ENCODE measurements at places on chromosomes 3 and 15.

DNA sequence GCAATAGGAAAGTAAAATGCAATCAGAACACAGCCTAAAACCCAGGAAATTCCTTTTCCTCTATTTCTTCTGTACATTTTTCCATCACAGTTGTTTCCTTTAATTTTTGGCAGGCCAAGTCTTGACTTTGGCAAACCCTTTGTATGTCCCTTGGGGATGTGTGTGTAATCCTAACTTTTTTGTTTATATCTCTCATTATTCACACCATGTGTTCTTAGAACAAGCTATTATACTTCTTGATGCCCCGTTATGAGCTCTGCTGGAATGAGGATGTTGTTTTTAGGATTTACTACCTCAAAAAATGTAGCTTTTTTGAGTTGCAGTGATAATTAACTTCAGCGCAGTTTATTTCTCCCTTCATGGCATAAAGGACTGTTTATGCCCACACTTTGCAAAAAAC, 123.4 kb downstream of the ABI3BP start:
- no peak for DNase-seq

GRCh38 chr3:99777708-99778107, 40.0 kb upstream of the CMSS1 start:
- no peak for DNase-seq

GRCh38 chr3:44065311-44066094, 176.2 kb upstream of the TOPAZ1 start:
- no peak for DNase-seq

- DNase-seq = no peak
Observed at GRCh38 chr15:49697121-49697520, 76.3 kb downstream of the DTWD1 start.

DNA sequence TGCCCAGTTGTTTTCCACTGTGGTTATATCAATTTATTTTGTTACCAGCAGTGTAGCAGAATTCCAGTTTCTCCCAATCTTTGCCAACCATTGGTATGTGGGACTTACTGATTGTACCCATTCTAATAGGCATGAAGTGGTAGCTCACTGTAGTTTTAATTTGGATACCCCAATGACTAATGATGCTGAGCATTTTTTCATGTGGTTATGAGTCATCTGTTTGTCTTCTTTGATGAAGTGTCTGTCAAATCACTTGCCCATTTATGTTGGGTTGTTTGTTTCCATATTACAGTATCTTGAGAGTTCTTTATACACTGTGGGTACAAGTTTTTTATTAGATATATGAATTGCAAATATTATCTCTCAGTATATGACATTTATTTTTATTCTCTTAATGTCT, 644.3 kb downstream of the NR2F2 start:
- DNase-seq = no peak

GRCh38 chr3:190680691-190681090, 166.8 kb downstream of the IL1RAP start:
- no peak for DNase-seq

DNA sequence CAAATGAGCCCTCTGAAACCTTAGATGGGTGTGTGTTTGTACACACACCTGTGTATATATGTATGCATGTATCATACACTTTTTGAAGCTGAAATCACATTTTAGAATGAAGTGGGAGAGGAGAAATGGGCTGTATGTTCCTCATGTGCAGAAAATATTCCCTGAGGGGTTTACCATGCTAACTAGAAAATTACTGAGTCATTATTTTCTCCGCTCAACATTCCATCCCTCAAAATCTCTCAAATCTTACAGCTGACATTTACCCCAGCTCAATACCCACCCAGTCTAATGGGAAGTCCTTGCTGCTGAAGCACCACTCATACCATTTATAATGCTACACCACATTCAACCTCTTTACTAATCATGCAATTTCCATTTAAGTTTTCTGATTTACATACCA, 138.6 kb downstream of the P2RY1 start:
- no peak for DNase-seq

GRCh38 chr3:46656778-46657556, 36.5 kb downstream of the ALS2CL start:
- no peak for DNase-seq

DNA sequence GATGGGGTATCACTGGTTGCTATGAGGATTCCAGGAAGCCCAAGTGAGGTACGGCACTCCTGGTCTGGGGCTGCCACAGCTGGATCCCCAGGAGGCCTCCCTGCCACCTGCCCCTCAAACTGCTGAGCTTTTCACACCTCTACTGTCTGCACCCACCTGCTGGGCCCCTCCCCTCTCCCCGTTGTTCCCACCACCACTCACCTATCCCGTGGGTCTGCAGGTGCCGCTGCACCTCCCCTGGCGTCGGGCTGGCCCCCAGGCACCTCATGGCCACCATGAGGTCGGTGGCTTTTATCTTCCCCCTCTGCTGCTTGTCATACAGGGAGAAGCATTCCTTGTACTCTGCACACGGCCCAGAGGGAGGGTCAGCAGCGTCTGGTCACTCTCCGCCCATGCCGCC, 5.8 kb downstream of the CALML4 start:
- DNase-seq = no peak

- no peak for DNase-seq
Observed at GRCh38 chr3:29338377-29338776, 57.5 kb downstream of the RBMS3 start.

DNA sequence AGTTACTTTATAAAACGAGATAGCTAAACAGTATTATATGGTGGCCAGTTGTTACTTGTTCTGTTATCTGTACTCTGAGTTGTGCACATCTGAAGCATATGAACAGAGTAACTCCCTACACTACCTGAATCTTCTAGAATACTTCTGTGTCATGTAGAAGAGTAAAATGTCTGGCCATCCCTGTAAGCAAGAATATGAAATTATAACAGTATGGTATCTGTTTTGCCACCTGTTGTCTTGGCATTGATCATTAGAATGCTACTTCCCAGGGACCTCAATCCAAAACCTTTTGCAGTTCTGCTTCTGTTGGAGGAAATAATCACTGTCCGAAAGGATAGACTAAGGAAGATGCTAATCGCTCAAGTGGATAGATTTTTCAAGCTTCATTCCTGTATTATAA, 1.9 kb downstream of the TEX9 start:
- no peak for DNase-seq

DNA sequence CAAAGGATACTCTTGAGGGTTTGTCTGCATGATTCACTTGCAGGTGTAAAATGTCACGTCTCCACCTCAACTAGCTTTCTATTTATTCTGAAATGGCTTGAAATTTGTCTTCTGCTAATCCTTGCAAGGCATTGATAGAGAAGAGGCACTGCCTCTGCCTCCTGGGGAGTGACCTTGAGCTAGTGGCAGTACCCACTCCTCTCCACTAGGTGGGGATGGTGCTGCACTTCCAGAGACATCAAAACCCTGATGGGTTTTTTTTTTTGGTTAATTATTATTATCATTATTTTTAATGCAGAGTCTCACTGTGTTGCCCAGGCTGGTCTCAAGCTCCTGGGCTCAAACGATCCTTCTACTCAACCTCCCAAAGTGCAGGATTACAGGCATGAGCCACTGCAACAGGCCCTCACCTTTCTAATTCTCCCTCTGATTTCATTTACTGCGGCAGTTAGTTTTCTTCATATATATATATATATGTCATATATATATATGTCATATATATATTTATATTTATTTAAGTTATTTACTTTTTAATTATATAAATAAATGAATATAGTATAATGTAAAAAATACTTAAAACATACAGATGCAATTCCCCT, 117.6 kb upstream of the EIF1B start:
- no peak for DNase-seq

GRCh38 chr15:80404761-80405553, 775 bp downstream of the ARNT2 start:
- no peak for DNase-seq

DNA sequence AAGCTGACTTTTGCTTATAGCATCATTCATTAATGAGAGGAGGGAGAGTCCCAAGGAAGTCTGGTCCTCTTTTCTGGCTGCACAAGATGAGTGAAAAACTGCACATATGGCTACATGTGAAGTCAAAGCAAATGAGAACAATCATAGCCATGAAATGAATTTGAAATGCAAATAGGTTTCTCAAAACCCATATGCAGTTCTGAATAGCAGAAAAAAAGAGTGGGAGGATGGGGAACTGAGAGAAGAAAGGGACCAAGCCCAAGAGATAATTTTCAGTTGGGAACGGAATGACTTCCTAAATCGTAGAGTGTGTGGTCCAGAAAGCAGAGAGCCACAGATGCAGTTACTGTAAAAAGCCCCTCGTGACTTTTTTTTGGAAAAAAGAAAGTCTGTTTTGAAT, 66.3 kb downstream of the GTPBP8 start:
- no peak for DNase-seq

GRCh38 chr3:188670446-188670845, 501.3 kb upstream of the TPRG1 start:
- DNase-seq = no peak

DNA sequence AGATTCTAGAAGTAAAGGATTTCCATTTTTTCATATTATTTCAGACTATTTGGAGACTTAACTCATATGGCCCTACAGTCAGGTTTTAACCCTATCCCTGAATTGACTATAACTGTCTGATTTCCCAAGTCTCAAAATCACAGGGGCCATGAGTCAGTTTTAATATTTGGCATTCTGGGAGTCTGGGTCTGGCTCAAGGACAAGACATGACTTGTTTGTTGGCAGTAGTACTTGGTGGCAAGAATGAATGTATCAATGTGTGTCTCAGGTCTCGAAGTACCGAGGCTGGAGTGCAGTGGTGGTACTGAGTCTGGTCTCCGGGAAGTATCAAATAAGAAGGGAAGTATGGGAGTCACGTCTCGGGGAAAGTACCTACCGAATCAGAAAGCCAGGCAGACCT, 10.8 kb downstream of the UMPS start:
- DNase-seq = no peak

DNA sequence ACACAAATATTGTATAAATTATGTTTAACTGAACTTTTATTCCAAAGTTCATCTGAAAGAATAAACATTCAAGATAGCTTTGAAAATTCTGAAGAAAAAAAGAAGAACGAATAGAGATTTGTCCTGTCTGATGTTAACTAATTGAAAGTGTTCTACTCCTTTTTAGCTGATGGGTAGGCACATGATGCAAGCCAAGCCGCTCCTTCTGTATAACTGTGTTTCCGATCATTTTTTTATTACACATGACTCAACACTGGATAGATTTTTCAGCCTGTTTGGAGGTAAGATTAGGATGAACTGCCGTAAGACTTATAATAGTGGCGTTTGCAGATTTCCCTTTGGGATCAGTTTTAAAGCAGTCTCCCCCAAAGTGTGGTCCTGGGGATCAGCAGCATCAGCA, 19.0 kb downstream of the NSUN3 start:
- no peak for DNase-seq

DNA sequence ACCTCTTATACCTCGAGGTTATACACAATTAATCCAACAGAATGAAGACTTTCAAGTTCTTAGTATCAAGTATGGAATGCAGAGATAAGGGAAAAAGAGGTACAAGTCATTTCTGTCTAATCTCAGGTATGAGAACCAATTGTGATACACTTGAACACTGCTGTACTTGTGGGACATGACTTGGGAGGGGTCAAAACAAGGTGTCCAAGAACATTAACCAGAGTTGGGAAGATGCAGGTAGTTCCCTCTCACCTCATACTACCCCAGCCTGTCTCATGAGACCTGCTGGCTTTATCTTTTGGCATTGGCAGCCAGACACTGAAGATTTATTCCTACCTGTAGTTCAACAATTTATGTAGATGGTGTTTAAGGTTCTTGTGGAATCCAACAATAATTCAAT, 209.7 kb downstream of the NR1D2 start:
- no peak for DNase-seq

DNA sequence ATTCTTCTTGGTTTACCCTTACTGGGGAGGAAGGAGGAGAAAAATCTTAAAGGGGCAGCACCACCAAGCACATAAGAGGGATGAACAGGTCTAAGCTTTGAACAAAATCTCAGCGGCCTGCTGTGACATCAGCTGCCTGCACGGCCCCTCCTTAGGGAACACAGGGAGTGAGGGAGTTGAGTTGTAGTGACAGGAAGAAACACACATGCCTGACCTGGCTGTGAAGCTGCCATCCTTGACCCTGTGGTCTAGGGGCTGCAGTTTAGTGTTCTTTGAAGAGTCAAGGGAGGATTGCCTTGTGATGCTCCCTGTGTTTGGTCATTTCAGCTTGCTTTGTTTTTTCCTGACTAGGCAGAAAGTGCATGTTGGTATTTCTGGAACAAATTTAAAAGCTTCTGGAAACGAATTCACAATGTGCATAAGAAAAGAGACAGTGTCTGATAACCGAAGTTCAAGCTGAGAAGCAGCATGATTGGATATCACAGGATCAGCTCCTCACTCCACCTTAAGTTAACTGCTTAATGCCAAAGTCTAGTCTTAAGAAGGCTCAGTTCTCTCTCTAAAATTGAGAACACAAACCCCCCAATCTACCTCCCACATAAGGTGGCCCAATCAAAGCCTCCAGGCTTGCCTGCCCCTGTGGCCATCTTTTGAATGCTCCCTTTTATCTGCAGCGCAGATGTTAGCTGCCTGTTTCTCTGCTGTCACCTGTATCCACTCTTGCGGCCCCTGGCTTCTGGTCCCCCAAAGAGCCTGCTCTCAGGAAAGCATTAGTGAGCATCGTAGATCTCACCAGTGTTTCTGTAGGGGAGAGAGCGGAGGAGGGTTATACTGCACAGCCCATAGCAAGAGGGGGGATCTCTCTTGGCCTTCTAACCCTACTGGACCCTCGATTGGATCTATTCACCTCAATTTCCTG, 82.2 kb downstream of the SCN11A start:
- DNase-seq = no peak

DNA sequence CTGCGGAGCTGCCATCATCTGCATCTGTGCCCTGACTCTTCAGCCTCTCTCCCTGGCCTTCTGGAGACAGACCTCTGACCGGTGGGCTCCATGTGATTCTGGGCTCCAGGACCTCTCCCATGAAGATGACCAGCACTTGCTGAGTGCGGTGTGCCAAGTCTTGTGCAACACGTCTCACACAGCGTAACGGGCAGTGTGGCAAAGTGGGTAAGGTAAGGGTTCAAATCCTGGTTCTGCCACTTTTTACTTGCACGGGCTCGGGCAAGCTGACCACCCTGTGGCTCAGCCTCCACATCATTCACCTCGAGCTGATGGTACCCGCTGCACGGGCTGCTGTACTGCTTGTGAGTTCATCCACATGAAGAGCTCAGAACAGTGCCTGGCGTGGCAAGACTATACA, 6.5 kb upstream of the SYNM start:
- DNase-seq = no peak

DNA sequence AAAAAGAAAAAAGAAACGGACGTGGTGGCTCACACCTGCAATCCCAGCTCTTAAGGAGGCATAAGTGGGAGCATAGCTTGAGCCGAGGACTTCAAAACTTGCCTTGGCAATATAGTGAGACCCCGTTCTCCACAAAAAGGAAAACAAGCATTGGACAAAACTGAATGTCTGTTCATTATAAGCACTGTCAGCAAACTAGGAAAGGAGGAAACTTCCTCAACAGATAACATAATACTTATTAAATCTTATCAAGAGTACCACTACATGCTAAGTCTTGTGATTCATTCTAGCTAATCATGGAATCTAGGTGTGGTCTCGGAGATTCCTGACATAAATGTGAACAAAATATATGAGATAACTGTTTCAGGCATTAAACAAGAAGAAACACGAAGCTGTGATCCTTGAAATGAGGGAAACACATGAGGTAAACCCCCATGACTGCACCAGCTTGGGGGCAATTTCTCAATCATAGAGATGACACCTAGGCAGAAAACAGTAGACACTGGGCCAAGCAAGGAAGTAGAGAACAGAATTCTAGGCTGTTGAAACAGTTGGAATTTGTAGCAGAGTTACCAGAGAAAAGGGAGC, 33.3 kb downstream of the TRPM7 start:
- DNase-seq = no peak
